ENCODE measurements at places on chromosomes 4 and X.

DNA sequence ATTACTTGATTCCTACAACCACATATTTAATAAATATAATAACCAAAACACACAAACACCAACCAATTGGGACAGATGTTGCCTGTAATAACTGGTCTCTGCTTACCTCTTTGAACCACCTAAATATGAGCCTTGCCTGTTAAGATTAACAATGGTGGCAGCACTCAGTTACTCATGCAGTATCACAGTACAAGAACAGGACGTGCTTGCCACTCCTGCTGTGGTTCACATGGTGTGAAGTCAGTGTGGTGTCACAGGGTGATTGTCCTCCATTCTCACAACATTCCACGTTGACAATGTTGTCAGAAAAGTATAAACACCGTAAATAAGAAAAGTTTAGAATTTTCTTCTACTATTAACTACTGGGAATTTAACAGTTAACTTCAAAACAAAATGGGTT, 365.0 kb downstream of the PPP3CA start:
- DNase-seq, result no peak

DNA sequence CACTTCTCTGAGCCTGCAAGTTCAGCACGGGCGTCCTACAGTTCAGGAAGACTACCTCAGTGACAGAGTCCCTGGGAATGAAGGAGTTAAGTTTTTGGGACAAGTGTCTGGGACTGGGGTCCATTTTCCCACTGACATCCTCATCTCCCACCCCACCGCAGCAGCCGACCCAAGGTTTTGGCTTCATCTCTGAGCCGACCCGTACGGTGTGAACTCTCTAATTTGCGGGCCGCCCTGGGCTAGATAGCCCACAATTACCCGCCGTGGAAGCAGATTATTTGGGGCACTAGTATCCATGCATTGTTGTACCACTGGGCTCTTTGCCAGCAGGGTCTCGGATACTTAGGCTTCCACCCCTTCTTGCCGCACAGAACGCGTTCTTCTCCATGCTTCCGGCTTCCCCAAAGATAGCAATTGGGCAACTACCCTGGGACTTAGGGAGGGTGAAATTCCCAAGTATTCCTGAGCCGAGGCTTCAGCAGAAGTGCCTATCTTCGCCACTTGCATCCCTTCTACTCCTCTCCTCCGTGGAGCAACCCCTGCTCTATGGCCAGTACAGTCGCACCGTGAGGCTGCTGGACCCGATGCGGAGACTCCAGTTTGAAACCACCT, 2.4 kb downstream of the IL1RAPL2 start:
- DNase-seq, result no peak

DNA sequence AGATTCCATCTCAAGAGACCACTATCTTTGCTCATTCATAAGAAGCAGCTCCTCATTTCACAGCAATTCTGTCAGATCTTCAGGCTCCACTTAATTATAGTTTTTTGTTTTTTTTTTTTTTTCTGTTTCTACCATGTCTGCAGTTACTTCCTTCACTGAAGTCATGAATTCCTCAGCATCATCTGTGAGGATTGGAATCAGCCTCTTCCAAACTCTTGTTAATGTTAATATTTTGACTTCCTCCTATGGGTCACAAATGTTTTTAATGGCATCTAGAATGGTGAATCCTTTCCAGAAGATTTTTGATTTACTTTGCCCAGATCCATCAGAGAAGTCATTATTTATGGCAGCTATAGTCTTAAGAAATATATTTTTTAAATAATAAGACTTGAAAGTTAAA, 53.1 kb downstream of the BMP2K start:
- no peak for DNase-seq

GRCh38 chrX:50677789-50678188, 136.2 kb downstream of the SHROOM4 start:
- DNase-seq, result no peak

GRCh38 chr4:175234162-175234561, 316.0 kb downstream of the ADAM29 start:
- DNase-seq, result no peak

- DNase-seq, result no peak
Measured at GRCh38 chr4:113404841-113405240, 355.4 kb downstream of the ANK2 start.

GRCh38 chrX:133850399-133850798, 135.0 kb downstream of the GPC3 start:
- no peak for DNase-seq

GRCh38 chr4:94442251-94442650, 9.5 kb upstream of the PDLIM5 start:
- no peak for DNase-seq

- DNase-seq, result no peak
Measured at GRCh38 chr4:39660045-39660444, 21.4 kb upstream of the SMIM14 start.

DNA sequence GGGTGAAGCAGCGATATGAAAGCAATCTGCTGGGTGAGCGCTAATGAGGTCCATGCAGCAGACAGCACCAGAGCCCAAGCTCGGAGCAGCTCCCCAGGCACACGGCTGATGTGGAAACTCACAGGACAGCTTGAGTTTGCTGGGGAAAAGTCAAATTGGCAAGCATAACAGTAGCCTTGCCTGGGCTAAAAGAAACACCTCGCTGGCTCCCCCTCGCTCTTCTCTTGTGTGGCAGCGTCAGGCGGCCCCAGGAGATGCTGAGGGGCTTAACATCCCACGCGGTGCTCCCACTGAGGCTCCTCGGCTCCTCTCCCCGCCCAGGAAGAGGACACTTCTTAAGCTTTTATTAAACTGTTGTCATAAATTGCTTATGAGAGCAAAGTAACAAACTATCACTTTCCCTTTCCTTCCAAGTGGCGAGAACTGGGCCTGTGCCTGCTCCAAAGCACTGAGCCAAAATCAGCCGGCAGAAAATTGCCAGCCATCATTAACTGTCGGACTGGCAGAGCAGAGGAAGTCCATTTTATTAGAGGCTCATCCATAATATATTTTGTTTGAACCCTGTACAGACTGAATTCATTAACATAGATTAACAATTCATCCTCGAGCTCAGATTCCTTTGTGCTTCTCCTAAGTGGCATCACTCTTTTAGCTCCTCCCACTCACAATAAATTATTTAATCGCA, 111.4 kb downstream of the TSPAN5 start:
- no peak for DNase-seq

- DNase-seq, result no peak
Measured at GRCh38 chrX:49116076-49116475, 7.5 kb downstream of the GPKOW start.

GRCh38 chr4:80202190-80202711, 4.9 kb downstream of the PRDM8 start:
- DNase-seq, result peak; percentile 94

DNA sequence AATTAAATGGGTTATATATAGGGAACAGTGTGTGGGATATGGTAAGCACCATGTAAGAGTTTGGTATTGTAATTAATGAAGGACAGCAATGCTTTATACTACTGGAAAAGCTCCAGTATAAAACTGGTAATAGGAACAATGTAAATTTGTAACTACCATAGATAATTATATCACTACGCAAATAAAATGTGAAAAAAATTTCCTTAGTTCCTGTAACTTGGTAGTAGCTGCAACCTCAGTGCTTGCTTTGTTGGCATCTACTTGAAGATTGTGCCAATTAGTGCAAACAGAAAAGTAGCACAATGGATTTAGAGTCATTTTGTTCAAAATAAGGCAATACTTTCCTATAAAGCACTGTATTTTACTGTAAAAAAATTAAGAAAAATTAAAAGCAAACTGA, 34.4 kb upstream of the SH3RF1 start:
- DNase-seq, result no peak

GRCh38 chrX:109704563-109704962, 28.5 kb downstream of the ACSL4 start:
- no peak for DNase-seq

GRCh38 chrX:133709501-133709900, 275.9 kb downstream of the GPC3 start:
- no peak for DNase-seq

GRCh38 chrX:132704769-132705168, 215.9 kb upstream of the MBNL3 start:
- peak; percentile 42 for DNase-seq

DNA sequence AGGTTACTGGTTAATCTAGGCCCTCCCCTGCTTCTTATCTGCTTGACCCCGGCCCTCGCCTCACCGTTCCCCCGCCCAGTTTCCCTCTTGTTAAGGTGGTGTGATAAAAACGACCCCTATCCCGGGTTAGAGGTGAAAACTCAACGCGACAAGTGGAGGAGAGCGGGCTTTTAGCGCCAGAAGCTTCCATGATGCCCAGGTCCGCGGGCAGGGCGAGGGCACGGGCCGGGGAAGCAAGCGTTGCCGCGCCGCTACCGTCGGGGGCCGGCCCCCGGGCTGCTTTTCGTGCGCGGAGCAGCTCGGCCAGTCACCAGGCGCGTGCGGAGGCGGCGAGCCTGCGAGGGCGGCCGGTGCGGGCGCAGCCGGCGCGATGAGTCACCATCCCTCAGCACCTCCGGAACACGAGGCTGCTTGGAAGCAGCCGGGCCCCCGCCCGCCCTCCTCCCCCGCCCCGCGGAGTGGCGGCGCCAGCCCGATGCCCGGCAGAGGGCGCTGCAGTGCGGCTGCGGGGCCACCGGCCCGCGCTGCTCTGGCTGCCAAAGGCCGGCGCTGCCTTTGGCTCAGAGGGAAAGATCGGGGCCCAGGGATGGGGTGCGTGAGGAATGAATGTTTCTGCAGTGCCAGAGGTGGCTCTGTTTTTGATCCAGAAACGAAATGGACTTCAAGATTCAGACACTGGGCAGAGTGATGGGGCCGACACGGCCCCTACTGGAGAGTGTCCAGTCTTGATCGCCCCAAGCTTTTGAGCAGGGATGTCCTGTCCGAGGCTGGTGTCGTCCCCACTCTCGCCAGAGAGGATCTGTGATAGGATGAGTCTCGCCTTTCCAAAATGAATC, 107.8 kb downstream of the NHSL2 start:
- peak; percentile 85 for DNase-seq

GRCh38 chrX:75746891-75747639, 38.0 kb downstream of the MAGEE2 start:
- peak; percentile 78 for DNase-seq

DNA sequence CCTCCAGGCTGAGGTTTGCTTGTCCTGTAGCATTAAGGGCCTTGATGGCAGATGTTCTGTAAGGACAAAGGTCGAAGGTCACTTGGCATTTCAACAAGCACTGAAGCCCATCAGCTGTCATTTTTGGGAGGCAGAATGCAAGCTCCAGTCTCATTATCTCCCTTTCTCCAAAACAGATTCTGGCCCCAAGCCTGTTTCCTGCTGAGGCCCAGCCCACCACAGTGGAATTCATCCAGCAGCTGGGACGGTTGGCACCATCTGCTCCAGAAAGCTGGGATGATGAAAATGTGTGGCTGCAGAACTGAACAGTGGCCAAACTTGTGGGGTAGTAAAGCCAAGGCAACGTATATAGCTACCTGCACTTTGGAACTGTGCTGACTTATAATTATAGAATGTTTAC, 17.7 kb upstream of the PPEF2 start:
- no peak for DNase-seq

DNA sequence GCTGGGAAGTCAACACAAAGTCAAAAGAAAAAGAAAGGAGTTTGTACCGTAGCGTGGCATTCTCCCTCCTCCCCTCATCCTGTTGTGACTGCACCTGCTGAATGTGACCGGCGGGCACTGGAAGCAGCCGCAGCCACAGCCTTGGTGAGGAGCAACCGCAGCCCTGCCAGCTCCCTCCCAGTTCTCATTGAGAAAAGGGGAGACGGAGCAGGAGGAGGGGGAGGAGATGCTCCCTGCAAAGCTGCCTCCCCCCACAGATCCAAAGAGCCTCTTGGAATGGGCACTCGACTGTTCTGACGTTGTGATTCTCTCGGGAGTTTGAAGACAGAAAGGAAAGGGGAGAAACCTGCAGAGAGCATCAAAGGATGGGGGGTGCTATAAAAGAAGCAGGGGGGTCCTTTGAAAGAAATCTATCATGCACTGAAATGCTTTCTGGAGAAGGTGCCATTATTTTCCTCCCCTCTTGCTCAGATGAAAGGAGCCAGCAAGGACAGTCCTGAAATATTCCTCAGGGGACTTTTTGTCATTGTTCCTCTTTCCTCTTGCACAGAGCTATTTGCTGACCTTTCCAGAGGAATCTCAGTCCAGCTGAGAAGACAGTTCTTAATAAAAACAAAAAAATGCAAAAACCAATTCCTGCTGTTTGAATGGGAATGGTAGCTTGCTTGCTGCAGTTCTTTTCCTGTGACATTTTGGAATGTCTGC, 429.7 kb downstream of the MAPK10 start:
- DNase-seq, result peak; percentile 79

DNA sequence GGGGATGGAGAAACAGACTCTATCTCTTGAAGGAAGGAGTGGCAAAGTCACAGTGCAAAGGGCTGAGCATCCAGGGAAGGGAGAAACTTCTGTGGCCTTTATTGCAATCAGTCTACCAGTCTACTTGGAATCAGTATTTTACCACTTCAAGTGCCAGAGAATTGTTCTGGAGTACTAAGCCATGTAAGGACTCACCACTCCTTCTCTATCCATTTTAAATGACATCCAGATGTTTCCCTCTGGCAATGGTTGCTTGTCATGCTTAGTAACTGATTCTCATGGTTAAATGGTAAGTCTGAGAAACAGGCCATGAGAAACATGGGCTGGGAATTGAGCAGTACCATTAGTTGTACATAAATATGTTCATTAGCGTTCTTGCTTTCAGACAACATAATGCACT, 21.1 kb upstream of the SMIM10 start:
- no peak for DNase-seq

GRCh38 chr4:140893939-140894338, 137.8 kb upstream of the TBC1D9 start:
- DNase-seq, result no peak

DNA sequence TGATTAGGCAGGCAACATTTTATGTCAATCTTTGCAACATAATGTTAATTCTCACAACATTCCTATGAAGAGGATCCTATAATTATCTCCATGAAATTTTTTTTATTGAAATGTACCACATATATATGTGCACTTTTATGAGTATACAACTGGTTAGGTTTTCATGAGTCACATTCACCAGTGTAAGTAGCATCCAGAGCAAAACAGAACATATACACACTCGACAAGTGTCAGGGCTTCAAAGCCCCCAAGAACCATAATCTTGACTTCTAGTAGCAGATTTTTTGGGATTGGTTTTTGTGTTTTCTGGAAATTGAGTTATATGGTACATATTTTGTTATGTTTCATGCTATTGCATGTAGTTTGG, 62.4 kb downstream of the ARHGAP10 start:
- no peak for DNase-seq

DNA sequence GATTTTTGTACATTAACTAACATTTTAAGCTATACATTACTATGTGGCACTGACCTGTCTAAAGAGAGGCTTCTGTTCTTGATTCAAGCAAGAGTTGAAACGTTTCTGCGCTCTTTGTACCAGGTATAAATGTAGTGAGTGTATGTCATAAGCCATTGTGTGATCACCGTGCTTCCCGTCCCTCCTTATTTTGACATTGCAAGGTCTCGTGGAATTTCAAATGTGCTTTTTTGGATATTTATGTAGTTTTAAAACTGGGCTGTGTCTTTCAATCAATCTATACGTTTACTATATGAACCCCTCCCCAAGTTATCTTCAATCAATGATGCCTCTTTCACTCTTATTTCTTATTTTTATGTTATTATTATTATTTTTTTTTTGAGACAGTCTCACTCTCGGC, at the start of gene KLHL15:
TSS of gene KLHL15 (minus strand) at position 101 of the 400 bp plus-strand sequence. CDS start 20,493 bp downstream, outside the sequence.
- DNase-seq, result no peak

Measured in stomach (tissue), 19 donors.